ENCODE measurements at places on chromosomes 13 and 19.

DNA sequence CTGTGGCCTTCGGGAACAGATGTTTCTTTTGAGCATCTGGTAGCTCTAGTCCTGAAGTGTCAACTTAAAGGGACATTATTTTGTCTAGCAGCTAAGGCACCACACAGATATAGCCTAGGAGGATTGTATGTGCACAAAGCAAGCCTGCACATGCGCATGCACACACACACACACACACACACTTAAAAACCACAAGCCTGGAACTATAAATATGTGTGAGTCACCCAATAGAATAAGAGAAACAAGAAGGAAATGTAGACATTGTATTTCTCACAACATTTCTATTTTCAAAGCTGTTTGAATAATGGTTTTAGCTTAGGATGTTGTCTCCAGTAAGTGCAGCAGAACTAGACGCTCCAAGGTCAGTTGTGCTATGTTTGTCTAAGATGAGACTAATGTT, 516.5 kb downstream of the SUCLA2 start:
- H3K27me3 ChIP-seq, result no peaks in the 10 kb centered on the region
- DNase-seq, result no peak
- no peak overlapping the region for H3K27ac ChIP-seq
- no peak overlapping the region for H3K4me3 ChIP-seq

DNA sequence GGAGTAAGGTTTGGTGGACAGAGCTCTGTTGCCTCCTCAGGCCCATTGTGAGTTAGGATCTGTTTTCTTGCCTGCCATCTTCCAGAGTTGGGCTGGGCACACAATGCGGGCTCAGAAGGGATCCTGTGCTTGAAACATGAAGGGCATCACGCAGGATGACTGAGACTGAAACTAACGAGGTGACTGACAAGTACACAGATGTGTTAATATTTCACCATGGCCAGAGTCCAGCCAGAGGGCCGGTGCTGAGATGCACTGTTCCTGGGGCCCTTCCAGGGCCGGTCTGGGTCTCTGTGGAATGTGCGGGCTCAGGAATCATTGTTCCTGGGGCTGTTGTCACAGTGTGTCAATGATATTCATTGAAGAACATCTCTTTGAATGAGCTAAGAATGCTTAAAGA, 163.7 kb downstream of the URI1 start:
- no peak for DNase-seq
- no peak overlapping the region for H3K27ac ChIP-seq
- no peaks in the 10 kb centered on the region for H3K36me3 ChIP-seq

DNA sequence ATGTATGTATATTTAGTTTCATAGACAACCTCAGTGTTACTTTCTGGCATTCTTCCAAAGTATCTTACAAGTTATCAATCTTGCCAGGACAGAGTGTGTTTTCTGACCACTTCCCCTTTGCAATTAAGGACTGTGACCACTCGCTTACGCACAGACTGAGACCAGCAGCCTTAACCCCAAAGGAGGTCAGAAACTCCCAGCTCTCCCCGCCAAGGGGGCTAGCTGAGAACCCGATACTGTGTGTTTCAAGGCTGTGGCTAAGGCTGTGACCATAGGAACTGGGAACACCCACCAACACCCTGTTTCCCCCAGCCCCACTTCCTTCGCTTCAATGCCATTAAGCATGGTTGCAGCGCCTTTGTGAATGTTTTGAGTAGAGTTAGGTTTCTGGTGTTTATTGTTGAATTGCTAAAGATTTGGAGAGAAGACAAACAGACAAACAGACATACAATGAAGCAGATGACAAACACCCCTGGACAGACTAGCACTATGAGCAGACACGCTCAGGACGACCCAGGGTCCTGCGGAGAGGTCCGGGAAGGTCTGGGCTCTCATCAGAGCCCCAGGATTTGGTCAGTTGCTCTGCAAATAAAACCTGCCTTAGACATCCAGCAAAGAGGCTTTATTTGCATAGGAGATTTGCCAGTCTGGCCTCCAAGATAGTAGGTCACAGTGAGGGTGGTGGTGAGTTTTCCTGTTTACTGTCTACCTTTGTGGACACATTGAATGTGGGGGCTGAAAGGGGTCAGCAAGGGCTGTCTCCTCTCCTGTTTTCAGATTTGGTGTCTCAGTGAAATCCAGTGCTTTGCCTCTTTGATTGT, 25.0 kb upstream of the TNFSF11 start:
- no peak for DNase-seq
- no peaks in the 10 kb centered on the region for H3K27me3 ChIP-seq
- no peaks in the 10 kb centered on the region for H3K36me3 ChIP-seq

DNA sequence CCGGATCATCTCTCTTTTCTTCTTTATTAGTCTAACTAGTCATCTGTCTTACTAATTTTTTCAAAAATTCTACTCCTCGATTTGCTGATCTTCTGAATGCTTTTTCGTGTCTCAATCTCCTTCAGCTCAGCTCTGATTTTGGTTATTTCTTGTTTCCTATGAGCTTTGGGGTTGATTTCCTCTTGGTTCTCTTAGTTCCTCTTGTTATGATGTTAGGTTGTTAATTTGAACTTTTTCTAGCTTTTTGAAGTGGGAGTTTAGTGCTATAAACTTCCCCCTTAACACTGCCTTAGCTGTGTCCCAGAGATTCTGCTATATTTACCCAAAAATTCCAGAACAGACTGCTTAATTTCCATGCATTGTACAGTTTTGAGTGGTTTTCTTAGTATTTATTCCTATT, 3.4 kb downstream of the FCAR start:
- no peak overlapping the region for H3K27ac ChIP-seq
- no peaks in the 10 kb centered on the region for H3K27me3 ChIP-seq
- no peaks in the 10 kb centered on the region for H3K36me3 ChIP-seq

DNA sequence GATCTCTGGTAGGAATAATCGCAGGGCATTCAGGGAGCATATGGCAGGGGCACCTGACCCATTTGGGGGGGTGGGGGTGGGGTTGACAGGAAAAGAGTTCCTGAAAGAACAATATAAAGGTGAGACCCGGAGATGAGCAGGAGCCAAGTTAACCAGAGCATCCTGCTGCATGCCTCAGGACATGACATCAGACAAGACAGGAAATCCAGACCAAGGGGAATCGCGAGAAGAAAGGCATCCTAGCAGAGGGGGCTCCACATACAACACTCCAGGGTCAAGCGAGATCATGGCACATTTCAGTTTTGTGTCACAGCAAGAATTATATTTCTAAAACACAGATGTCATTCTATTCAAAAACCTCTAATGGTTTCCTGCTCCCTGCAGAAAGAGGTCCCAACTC, 393.1 kb downstream of the COG6 start:
- no peak overlapping the region for H3K27ac ChIP-seq
- no peak for DNase-seq
- no peak overlapping the region for H3K4me3 ChIP-seq
- H3K36me3 ChIP-seq, result no peaks in the 10 kb centered on the region
- H3K27me3 ChIP-seq, result no peaks in the 10 kb centered on the region
- H3K4me1 ChIP-seq, result no peaks in the 10 kb centered on the region

Measured in colonic mucosa (tissue), 4 donors.